Activated T-cell treated with anti-CD3 and anti-CD28 coated beads, Interleukin-2, amount 50 U/mL, for 72 hours (primary cell): ENCODE measurements at places on chromosomes 3 and 15. TPM values are rescaled to one million over a fixed set of nuclear protein-coding genes. Genes with fewer than 3 reads are reported as not detected.

Gene CORO2B
- total RNA-seq, result 0.07 TPM

DNA sequence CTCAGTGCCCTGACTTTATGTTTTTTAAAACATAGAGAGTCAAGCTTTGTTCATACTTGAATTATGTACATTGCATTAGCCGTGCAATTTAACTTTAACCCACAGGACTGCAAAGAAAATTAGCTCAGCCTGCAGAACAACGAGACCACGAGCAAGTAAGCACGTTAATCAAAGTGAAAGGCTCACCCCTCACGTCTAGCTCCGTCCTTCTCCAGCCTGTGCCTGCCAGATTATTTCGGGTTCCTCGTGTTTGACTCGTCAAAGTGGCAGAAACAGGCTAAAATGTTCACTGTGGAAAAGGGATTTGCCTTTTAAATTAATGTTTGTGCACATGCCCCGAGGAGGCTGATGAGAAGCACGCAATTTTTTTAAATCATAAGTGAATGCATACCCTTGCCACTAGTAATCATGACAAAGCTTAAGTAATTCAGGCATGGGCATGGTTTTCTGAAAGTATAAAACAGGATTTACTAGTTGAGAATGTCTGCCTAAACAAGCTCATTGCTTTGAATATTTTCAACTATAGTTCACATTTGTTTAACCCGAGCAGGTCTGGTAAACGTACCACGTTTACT, 15.3 kb downstream of the ZBTB38 start:
- DNase-seq, result no peak

Gene HYAL1
- total RNA-seq, result 0.19 TPM

DNA sequence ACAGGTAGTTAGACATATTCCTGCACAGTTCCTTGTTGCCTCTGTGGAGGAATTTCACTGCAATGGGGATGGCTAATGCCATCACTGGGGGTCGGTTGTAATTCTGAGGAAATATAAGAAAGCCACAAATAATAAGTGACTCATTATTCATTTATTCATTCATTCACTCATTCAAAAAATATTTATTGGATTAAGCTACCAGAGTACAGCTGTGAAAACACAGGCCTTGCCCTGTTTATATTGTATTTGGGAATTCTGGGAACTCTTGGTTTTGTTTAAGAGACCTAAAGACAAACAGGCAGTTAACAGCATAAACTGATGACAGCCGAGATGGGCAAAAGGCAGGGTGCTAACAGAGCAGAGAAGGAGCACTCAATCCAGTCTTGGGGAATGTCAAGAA, 23.6 kb downstream of the PTX3 start:
- DNase-seq, result no peak
